ENCODE measurements at places on chromosomes 2 and 18.

GRCh38 chr2:170997893-170998597 is 69.0 kb downstream of the GORASP2 start:
- no peak for DNase-seq

DNA sequence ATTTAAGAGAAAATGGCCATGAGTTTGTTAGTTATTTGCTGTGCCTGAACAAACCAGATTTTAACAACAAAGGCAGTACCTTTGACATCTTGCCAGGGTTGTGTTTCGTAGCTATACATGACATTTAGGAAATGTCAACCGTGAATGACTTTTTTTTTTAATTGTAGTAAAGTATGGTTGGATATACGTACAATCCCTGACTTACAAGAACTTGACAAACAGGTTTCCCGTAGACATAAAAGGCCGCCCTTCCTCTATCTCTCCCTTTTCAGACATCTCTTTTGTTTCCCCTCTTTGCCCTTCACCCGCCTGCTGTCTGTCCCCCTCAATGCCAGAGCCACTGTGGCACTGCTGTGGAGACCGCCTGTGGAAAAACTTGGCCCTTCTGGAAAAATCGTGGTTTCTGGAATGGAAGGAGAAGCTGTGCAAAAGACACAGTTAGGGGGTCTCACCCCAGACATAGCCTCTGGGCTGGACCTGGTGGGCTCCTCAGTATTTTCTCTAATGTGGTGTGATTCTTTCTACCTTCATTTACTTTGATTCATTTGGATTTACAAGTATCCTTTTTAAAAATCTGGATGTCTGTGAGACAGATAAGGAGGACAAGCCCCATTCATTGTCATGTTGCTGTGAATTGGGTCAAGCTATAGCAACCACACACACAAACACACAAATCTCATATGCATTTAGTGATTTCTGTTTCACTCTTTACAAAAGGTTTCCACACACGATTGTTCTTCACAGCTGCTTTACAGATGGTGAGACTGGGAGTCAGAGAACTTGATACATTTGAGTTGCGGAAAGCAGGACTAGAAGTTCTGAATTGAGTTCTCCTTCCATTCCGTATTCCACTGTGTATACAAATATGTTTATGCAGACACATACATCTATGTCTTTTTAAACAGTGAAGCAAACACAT is 48.6 kb downstream of the SPATS2L start:
- DNase-seq = no peak

DNA sequence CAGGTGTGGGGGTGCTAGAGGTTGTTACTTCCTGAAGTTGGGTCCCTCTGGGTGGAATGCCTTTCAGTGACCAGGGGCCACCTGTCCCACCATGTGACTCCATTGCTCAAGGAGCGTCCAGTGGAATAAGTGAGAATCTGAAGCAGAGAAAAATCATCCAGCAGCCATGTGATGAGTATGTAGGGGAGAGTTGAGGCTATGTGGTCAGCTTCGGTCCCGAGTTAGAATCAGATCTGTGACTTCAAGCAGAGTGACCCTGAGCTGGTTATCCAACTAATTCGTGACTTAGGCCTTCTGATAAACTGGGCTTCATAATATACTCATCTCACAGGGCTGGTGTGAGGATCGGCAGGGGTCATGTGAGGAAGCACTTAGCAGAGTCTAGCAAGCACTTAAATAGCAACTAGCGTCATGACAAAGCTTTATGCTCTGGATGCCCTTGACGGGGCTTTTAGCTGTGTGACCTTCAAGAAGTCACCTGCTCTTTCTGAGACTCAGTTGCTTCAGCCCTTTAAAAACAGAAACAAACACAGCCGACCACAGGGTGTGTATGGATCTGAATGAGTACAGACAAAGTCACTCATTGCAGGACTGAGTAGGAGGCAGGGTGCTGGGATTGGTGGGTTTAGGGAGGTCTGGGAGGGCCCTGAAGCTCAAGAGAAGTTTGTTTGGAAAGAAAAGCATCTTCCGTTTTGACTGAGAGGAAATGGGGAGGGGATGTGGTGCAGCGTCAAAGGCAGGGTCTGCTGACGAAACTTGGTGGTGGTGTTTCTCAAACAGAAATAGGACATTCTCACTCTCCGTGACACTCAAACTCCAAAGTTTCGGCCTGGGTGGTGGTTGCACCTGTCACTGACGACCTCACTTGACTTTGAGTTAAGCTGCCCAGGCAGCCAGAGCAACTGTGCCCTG is 264.0 kb upstream of the CXCR4 start:
- DNase-seq = no peak

GRCh38 chr2:71666094-71666474 is 212.7 kb downstream of the DYSF start:
- DNase-seq = no peak

GRCh38 chr2:36356298-36356989 is 866 bp downstream of the CRIM1 start:
- no peak for DNase-seq

DNA sequence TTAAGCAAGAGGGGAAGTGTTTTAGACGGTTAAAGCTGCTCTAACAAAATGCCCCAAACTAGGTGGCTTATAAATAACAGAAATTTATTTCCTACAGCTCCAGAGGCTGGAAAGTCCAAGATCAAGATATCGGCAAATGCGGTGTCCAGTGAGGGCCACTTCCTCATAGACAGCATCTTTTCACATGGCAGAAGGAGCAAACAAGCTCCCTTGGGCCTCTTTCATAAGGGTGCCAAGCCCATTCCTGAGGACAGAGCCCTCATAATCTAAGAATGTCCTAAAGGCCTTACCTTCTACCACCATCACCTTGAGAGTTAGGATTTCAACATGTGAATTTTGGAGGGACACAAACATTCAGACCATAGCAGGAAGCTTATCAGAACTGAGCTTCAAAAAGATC is 57.3 kb upstream of the PPP1CB start:
- DNase-seq = no peak

GRCh38 chr18:31247574-31248199 is 70.3 kb upstream of the DSG1 start:
- DNase-seq = no peak

DNA sequence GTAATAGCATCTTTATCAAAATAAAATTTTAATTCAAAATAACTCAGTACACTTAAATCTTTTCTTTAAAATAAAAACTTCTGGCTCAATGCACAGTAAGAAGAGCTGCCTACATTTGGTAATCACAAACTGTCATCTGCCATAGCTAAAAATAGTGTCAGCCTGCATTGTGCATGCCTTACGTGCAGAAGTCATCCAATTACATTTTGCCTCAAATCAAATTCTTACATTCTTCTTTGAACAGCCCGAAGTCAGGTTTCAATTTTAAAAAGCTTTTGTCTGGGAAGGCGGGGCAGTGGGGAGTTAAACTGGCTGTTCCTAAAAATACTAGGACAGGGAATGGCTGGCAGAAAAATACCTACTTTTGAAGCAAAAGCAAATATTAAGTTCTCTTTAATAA is 51.1 kb downstream of the RTN4 start:
- DNase-seq = no peak

DNA sequence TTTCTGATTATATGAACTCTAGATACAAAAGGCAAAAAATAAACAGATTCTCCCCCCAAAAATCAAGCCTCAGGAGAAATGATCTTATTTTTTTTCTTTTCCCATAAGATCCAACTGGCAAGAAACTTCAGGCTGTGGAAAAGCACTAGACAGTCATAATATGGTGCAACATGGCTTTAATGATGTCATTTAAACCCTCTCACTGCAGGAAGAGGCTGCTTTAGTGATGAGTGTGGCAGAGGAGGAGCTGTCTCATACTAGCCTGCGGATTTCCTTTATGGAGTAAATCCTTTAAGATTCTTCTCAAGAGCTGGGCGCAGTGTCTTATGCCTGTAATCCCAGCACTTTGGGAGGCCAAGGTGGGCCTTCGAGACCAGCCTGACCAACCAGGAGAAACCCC is 83.3 kb upstream of the CD28 start:
- DNase-seq = no peak

DNA sequence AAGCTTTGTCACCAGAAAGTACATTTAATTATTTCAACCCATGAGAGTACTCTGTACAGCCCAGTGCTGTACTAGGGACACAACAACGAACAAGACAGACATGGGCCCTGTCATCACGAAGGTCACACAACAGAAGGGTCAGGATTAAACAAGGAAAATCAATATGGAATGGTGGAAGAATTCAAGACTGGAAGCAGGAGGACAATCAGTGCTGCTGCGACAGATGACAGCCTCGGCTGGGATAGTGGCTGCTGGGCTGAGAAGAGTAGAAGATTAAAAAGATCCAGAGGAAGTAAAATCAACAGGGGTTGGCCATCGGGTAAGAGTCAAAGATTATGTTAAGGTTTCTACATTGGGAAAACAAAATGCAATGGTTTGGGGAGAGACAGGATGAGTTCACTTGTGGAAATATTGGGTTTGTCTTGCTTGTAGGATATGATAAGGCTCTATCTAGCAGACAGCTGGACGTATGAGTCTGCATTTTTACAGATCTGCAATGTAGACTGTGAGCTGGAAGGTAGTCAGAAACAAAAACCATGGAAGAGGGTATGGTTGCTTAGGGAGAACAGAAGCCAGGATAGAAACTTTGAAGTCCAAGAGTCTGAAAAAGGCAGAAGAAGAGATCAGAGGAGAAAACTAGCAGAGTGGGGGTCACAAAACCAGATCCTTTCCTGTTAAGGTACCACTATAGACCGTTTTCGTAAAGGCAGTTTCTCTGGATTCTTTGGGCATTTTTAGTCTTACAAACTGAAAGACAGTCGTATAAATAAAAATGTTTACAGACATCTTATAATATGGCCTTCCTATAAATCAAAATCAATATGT is 84.1 kb downstream of the PRELID3A start:
- no peak for DNase-seq

DNA sequence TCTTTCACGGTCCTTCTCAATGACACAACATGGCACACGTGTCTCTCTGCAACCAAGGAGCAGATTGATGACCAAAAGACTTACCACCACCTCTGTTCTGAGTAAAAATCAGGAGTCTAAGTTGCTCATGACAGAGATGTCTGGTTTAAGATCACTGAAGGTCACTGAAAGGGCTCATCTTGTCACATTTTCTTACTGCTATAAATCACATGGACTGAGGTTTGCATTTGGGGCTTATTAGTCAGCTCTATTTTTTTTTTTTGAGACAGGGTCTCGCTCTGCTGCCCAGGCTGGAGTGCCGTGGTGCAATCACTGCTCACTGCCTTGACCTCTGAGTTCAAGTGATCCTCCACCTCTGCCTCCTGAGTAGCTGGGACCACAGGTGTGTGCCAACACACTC is 19.4 kb downstream of the CFLAR start:
- no peak for DNase-seq

DNA sequence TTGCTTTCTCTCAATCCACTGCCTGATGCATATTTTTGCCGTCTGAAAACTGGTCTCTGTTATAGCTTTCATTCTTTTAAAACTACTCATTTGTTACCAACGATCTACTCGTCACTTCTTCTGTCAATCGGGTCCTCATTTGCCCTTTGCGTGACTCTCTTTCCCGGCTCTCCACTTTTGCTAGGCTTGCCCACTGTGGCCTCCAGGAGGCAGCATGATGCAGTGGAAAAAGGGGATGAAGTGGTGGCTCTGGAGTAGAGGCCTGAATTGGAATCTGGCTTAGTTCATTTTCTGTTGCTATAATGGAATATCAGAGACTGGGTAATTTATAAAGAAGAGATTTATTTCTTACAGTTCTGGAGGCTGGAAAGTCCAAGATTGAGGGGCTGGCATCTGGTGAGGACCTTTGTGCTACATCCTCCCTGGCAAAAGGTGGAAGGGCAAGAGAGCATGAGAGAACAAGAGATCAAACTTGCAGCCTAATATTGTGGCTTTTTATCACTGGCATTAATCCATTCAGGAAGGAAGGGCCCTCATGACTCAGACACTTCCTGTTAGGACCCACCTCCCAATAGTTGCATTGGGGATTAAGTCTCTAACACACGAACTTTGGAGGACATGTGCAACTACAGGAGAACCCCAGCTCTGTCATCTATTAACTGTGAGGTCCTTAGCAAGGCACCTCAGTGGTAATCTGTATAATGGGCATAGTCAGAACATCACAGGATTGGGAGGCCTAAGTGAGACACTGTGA is 15.4 kb downstream of the GDF7 start:
- DNase-seq = no peak

DNA sequence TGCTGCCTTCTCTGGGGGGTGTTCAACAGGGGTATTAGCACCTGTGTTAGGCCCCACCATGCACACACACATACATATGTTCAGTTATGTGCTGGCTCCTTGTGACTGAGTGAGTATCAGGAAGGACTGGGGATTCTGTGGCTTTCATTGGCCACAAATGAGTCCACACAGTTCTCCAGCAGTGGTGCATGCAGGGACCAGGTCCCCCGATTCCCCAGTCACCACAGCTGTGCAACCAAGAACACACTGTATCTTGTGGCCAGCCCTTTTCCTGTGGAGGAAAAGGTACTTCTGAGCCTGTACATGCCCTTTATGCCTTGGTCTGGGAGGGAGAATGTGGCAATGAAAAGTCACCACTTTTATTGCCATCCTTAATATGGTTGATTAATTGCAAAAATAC is 74.9 kb upstream of the KLF7 start:
- DNase-seq = no peak

DNA sequence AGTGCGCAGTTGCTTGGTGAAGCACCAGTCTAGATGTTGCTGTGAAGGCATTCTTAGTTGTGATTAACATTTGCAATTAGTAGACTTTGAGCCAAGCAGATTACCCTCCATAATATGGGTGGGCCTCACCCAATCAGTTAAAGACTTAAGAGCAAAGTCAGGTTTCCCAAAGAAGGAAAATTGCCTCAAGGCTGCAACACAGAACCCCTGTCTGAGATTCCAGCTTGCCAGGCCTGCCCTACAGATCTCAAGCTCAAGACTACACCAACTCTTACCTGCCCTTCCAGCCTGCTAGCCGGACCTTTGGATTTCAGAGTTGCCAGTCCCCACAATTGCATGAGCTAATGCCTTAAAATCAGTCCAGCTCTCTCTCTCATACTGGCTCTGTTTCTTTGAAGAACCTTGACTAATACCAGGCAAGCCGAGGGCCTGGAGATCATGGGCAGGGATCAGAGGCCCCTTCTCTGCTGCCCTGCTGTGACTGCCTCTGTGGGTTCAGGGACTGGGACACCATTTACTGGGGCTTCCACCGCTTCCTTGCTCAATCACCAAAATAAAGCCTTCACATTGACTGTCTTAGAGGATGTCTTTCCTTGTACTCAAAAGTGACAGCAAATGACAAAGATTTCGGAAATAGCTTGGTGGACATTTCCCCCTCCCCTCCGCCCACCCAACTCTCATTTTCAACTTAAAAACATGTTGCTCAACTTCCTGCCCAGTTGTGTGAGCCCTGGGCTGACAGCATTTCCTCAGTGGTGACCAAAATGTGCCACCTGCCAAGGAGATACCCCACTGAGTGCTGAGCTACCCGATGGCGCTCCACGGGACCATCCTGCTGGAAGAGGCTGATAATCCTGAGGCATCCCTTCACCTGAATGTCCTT is 86.7 kb downstream of the GALNT14 start:
- DNase-seq = no peak

DNA sequence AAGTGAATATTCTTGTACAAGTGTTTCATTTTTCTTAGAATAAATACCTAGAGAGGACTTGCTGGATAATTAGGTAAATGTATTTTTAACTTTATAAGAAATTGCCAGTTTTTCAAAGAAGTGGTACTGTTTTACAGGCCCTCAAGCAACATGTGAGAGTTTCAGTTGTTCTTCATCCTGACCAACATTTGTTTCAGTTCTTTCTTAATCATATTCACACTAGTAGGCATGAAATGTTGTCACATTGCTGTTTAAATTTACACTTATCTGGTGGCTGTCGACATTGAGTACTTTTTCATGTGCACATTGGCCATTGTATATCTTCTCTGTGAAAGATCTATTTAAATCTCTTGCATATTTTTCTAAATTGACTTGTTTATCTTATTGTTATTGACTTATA is 178.1 kb downstream of the ACOXL start:
- no peak for DNase-seq

GRCh38 chr2:77016443-77017354 is 505.5 kb downstream of the LRRTM4 start:
- no peak for DNase-seq

Data from Peyer's patch (tissue), 4 donors.